ENCODE measurements at places on chromosomes 12 and 14.

- no peak for DNase-seq
These were observed 81.1 kb upstream of the CPM start for GRCh38 chr12:69014047-69014446.

GRCh38 chr14:70771781-70772212, 37.5 kb downstream of the MAP3K9 start:
- DNase-seq: peak; percentile 32

DNA sequence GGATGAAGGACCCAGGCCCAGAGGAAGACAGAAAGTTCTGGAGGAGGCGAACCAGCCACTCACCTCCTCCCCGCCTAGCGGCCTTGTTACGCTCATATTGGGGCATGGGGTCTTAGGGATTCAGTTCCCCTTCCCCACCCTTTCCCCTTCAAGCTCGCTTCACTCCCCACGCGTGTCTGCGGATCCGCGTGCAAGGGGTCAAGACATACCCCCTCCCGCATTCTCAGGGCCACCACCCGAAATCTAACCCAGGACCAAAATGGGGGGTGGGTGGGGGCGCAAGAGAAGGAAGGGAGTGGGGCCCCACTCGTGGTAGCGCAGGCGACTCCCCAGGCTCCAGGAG, 584 bp upstream of the RFX4 start:
- no peak for DNase-seq

- DNase-seq: no peak
These were observed 491.7 kb downstream of the SNAPC1 start for GRCh38 chr14:62253911-62254310.

DNA sequence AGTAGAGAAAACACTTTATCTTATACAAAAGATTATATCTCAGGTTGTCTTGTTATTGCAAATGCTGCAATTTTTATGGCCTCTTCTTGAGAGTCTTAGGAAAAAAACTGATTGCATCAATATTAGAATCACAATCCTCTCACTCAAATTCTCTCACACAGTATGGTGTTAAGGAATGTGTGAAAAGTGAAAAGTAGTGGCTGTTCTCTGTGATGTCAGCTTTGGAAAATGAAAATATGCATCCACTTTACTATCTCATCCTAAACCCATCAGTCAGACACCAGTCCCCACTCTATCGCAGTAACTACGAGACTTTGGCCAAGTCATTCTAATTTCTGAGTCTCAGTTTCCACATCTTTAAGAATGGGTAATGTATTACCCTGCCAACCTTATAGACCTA, 32.6 kb upstream of the NTF3 start:
- DNase-seq: no peak

DNA sequence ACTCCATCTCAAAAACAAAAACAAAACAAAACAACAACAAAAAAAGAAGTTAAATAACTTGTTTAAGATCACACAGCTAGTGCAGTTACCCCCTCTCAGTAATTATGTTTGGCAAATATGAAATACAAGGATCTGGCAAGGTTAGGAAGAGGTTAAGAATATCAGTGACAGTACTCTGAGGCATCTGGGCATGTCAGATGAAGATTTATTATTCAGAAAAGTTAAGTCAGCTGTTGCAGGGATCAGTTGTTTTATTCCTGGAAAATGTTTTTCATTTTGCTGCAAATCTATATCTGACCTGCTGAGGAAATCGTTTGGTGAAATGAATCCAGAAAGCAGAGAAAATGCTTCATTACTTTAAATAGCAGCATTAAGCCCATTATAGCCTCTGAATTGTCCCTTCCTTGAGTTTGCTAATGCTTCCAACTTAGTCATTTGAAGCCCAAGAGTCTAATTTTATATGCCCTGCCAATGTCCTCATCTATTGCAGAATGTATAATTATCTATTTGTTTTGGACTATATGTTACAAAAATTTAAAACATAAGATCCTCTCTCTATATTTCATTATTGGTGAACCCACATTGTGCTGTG, 8.1 kb downstream of the GPX2 start:
- DNase-seq: no peak

All from ELR (cell line).